Right kidney (tissue), 9 donors: ENCODE measurements at places on chromosomes 11 and 22.

DNA sequence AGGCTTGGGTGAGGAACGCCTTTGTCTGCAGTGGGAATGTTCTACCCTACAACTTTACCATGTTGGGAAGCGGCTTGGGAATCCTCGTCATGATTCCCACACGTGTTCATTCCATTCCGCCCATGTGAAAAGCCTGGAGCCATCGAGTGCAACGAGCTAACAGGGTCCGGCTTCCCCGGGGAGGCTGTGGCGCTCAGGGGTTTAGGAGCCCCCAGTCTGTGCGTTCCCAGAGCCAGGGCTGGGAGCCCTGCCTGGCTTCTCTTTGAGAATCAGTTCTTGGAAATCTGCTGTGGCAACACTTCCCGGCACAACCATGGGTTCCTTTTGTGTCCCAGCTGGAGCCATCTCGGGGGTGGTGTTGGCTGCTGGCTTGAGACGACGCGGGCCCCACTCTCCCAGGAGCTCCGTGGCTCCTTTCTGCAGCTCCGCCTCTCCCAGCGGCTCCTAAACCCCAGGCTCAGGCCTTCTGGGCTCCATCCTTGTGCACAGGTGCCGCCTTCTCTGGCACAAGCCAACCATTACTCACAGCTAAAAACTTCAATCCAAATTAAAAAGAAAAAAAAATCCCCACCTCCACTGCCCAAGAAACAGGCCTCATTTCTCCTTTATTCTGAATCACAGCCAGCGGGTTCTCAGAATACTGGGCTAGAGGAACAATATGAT lies 18.7 kb upstream of the PPFIA1 start:
- no peak for DNase-seq

DNA sequence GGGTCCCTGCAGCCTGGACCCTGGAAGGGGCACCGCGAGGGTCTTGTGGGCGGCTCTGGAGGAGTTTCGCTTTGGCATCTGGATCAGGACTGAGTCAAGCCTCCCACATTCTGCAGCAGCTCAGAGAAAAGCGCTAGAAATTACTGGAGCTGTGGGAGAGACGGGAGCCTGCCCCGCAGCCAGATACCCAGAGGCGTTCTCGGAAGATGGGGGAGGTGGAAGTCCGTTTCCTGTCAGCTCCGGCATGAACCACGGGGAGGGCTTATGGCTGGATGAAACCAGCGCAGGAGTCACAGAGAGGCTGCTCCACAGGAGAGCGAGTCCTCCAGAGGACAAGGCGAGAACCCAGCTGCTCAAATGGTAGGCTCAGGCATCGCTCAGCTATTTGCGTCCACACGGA lies 379.3 kb downstream of the OPCML start:
- DNase-seq: peak; percentile 16

GRCh38 chr11:64772303-64773018 lies 5.9 kb downstream of the SF1 start:
- DNase-seq: no peak

DNA sequence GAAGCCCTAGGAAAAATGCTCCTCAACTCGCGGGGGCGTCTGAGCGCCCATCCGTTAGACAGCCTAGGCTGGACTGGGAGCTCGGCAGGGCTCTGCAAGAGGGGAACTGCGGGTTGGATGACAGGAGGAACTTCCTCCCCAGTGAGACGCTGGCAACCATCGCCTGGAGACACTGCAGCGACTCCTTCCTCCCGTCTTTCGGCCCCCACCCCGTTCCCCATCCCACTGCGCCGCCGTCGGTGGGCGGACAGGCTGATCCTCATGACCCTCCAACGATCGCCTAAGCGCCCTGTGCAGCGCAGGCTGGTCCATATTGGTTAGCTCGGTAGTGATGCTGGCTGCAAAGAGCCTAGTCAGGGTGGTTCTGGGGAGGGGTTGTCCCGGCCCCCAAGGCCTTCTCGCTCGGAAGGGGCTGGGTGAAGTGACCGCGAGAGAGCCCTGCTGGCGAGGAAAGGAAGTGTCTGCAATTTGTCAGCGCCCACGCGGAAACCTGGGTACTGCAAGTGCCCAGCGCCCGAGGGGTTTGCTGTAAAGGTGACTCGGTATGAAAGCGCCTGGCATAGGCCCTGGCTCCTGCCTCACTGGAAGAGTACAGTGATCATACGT lies 638 bp downstream of the NRGN start:
- no peak for DNase-seq

- no peak for DNase-seq
Measured at GRCh38 chr22:29061773-29062172, at the start of gene C22orf31. TSS of gene C22orf31 (minus strand) at chr22:29061831. CDS start at chr22:29061792, 39 bp downstream.

DNA sequence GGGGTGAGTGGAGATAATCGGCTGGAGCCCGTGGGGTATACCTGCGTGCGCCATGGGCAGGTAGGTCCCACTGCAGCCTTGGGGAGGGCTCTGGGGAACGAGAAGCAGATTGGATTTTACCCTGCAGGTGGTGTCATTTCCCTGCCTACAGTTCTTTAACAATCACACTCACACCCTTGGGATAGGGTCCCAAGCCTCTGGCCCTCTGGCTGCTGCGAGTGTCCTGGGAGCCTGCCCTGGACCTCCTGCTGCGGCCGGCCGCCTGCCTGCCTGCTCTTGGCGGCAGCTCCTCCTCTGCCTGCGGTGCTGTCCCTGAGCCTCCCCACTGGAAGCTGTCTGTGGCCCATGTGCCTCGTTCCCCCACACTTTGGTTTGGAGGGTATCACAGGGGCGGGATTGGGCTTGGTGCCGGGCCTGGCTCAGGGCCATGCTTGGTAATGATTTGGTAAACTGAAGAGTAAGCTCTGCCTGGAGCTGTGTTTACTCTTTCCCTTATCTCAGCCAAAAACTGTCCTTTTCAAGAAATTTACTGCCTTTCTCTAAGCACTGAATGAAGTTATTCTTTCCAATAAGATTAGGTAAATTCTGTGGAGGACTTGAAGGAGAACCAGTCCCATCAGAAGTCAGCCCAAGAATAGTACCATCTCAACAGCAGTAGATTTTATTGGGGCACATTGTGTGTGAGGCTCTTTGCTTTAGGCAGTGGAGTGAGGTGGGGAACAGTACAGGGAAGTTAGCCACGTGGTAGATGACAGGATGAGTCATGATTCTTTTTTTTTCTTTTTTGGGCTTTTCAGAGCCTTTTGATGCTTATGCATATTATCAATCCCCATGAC lies 53.7 kb downstream of the TBC1D22A start:
- DNase-seq: no peak

DNA sequence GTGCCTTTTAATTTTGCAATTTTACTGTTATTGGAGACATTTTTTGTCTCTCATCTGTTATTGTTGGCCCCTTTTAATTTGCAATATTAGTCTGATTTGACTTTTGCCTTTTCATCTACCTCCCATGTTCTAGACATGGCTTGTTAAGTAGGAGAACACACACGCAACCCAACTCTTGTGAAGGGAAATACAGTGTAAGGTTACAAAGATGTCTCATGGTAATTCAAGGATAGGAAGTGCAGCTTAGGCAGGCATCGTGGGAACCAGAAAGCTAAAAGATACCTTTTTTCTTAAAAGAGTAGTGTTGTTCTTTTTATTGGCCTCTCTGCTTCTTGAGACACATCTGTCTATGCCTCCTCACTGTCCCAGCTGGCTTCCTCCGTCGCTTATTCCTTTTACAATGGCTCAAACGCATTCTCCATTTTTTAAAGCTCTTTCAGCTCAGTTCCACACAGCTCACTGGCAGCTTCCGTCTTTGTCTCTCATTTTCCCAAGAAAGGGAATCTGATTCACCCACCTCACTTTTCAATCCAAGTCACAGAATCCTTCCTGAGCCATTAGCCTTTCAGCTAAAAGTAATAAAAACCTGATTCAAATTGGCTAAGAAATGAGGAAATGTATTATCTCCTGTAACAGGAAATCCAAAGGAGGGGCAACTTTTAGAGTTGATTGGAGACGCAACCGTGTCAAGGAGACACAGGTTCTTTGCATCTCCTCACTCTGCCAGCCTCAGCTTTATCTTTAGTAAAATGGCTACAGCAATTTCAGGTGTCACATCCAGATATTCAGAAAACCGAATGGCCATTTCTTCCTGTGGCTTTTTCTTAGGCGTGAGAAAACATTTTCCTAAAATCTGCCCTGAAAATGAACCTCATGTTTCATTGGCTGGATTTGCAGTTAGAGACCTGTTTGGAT lies 57.2 kb downstream of the SIK2 start:
- no peak for DNase-seq

DNA sequence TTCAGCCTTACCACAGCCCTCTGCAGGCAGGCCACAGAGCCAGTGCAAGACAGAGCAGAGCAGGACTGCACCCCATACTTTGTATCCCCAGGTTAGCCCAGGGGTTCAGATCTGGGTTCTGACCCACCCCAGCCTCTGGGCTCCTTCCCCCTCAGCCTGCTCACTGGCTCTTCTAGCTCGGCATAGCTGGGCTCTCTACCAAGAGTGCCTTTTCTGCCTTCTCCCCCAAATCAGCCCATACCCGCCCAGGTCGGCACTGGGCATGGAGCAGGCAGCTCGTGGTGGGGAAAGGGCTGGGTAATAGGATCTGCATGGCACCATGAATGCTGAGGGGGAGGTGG lies 8.3 kb downstream of the RELT start:
- no peak for DNase-seq

GRCh38 chr11:128201801-128202200 lies 385.6 kb downstream of the ETS1 start:
- DNase-seq: no peak

GRCh38 chr11:550021-550745 lies 10.4 kb downstream of the LMNTD2 start:
- no peak for DNase-seq

GRCh38 chr11:122230385-122230755 lies 114.4 kb upstream of the BLID start:
- no peak for DNase-seq

GRCh38 chr22:19772673-19773469 lies 12.3 kb downstream of the TBX1 start:
- DNase-seq: no peak

GRCh38 chr11:119482521-119483011 lies 59.6 kb upstream of the THY1 start:
- no peak for DNase-seq

DNA sequence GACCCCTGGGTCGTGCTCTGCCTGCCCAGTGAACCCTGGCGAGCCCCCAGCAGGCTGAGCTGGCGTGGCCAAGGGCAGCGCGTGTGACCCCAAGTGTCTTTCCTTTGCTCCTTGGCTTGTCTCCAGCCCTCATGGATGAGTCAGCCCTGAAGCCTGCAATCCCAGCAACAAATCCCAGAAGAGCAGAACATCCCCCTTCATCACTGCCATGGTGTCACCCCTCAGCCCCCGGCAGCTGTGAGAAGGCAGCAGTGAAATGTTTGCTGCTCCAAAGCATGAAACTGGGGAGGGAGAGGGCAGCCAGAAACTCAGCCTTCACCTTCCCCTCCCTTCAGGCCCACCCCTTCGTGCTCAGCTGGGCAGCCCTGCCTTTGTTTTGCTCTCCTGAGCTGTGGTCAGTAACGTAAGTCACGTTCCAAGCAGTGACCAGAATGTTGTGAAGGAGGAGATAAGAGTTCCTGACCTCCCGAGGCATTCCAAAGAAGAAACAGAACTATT lies 29.8 kb downstream of the ADAMTS15 start:
- peak; percentile 50 for DNase-seq

GRCh38 chr11:74932797-74933196 lies 16.1 kb downstream of the XRRA1 start:
- DNase-seq: no peak

DNA sequence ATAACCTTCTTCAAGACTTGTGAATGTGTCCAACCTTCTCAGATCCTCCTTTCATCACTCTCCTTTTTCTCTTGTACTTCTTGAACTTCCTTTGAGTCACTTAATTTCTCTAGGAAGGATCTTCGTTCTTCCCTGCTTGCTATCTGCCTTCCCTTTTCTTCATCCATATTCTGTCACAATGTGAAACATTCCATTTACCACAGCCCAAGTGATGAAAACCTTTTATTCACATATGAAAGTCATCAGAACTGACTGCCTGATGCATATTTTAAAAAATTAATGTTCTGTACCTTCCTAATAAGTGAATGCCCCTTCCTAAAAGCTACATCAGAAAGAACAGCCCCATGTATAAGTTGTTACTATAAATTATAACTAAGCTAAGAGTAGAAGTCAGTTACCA lies 520.4 kb upstream of the LUZP2 start:
- DNase-seq: no peak

DNA sequence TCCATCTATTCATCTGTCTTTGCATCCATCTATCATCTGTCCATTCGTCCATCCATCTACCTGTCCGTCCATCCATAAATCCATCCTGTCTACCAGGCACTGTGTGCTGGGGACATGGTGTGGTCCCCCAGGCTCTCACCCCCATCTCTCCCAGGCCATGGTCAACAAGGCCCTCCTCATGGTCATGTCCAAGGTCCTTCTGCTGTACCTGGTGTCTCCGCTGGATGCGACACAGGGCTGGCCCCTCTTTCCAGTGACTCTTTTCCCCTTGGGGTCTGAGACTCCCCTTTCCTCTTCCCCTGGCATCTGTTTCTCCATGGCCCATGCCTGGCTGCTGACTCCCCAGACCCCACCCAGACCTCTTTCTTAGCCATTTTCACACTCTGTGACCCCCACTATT lies 4.5 kb downstream of the IGLL1 start:
- DNase-seq: no peak

- peak; percentile 27 for DNase-seq
Measured at GRCh38 chr11:100639140-100639539, 47.9 kb upstream of the ARHGAP42 start.

DNA sequence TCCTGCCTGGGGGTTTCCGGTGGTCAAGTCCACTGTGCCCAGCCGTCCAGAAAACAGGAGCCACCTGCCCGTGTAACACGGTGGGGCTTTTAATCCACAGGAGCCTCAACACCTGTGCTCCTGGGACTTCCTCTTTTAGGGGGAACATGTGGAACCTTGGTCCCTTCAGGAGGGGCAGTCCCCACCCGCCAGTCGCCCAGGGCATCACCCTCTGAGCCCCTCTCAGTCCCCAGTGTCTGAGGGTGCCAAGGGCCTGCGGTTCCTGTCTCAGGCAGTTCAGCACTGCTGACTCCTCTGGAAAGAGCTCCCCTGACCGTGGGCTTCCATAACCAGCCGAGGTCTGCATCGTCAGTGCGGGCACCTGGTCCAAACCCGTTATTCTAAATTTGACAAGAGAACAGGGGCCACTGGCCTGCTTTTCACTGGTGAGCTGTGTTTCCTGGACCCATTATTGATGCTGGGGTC lies 15.8 kb downstream of the KRTAP5-5 start:
- DNase-seq: no peak

DNA sequence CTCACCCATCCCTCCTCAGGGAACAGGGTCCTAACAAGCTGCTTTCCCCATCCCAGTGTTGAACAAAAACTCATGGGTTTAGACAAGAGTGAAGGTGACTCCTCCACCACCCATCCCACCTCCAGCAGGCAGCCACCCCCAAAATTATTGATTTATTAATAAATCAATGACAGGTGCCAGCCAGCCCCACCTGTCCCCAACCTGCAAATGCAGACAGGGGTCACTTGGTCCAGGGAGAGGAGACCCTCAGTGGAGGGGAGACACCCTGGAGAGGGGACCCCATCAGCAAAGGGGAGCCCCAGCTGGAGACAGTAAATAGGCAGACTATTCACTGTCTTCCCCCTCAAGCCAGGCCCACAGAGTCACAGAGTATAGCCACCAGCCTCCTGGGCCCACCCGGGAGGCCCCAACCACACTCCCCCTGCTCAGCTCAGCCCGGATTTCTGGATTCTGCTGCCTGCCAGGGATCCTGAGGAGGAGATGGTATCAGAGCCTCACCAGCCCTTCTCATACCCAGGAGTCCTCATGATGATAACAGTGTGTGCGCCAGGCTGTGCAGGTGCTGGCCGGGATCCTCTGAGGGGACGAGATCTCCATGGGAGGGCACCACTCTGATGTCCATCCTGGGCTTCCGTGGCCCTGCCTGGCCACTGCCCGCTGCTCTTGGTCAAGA lies 8.8 kb upstream of the CD81 start:
- DNase-seq: no peak
